ENCODE measurements at places on chromosomes 3 and 15.

- DNase-seq = no peak
Measured at GRCh38 chr15:46955576-46955975, 761.7 kb upstream of the SEMA6D start.

DNA sequence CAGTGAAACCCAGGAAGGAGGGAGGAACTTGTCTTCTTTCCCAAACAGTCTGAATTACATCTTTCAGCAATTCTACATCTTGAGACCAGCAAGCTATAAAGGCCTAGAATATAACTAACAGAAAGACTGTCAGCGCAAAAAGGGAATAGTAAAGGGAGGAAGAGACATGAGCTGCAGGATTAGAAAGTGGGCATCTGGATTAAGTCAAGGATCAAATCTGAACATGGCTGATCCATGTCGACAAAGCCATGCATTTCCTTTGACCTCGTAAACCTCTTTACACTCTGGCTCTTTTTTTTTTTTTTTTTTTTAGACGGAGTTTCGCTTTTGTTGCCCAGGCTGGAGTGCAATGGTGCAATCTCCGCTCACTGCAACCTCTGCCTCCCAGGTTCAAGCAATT lies 35.4 kb upstream of the KCNMB3 start:
- no peak for DNase-seq

- no peak for DNase-seq
Measured at GRCh38 chr15:56339594-56339993, 25.6 kb upstream of the TEX9 start.

- no peak for DNase-seq
Measured at GRCh38 chr3:19347671-19348070, 199.4 kb downstream of the KCNH8 start.

GRCh38 chr3:18103591-18103990 lies 321.5 kb downstream of the SATB1 start:
- DNase-seq = no peak

DNA sequence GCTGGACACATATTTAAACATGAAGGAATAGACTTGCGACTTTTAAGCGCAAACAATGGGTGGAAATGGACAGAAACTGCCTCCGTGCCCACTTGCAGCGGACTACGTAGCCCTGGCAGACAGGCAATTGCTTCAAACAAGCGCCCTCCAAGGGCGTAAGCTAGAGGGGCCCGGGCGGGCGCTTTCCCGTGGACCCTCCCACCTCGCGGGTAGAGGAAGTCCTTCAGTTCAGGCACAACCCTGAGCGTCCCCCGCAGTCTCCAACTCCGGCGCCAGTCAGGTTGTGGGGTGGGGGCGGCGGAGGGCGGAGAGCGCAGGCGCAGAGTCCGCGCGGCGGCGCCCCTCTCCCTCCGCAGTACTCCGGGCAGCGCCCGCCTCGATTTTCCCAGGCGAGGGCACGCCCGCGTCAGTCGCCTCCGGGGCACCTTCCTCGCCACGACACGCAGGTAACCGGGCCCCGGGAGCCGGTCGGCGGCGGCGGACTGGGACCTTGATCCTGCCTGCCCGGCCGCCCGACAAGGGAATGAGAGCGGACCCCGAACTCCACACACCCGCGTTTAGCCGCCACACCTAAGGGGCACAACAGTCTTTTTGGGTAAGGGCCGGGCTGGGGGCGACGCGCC lies at the start of gene SLC35G2:
Gene SLC35G2, plus strand, starts transcription at position 358 of the 623 bp plus-strand sequence. CDS start 35,335 bp downstream, outside the sequence.
- DNase-seq = peak; percentile 23

DNA sequence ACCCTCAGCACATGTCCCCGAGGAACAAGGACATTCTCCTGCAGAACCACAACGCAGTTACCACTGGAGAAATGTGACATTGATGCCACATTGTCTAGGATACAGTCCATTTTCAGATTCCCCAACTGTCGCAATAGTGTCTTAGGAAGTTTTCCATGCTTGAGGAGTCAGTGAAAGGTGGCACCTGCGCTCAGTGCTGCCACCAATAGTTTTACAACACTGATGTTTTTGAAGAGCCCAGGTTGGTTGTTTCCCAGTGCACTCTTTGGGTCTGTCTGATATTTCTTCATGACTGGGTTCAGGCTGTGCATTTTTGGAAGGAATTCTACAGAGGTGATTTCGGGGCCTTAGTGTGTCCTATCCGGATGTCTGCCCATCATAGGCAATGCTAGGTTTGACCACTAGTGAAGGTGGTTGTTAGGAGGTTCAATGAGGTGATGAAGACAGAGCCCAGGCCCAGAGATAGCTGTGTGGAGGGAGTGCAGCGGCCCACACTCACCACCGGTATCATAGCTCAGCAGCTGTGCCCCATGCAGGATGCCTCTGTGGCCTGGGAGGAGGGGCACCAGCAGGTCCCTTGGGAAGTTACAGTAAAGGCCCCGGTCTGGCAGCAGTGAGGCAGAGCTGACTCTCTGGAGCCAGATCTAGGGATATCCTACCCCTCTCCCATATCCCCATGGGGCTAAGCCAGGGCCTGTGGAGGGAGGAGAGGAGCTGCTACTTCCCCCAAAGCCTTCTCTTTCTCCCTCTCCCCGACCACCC lies 96.6 kb downstream of the DNAJB8 start:
- DNase-seq = no peak

GRCh38 chr15:78987556-78988360 lies 42.9 kb upstream of the CTSH start:
- no peak for DNase-seq

DNA sequence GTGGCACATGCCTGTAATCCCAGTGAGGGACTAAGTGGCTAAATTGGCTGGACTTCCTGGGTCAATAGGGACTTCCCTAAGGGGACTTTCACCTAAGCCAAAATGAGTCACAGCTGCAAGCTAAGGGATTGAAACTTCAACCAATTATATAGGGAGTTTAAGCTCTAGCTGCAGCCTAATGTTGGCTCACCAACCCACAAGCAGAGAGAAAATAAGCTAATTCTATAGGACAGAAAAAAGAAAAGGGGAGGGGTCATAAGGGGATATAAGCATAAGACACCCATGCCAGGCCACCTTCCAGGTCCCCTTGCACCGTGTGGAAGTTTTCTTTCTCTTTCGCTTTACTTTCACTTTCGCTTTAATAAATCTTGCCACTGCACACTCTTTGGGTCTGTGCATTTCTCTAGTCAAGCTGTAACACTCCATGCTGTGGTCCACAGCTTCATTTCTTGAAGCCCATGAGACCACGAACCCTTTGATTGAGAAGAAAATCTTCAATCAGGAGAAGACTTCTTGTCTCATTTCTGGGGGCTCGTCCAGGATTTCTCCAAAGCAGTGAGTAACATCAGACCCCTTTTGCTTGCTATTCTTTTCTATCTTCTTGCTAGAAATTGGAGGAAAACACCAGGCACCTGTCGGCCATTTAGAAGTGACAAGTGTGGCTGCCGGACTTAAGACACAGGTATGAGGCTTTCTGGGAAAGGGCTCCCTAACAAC lies 192.3 kb downstream of the IGSF11 start:
- DNase-seq = no peak

DNA sequence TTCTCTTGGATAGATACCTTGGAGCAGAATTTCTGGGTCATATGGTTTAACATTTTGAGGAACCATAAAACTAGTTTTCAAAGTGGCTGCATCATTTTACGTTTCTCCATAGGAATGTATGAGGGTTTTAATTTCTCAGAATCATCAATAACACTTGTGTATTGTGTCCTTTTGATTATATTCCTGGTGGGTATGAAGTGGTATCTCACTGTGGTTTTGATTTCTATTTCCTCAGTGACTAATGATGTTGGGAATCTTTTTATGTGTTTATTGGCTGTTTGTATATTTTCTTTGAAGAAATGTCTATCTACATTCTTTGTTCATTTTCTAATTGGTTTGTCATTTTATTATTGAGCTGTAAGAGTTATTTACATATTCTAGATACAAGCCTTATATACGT lies 28.8 kb downstream of the CDIN1 start:
- DNase-seq = no peak

- no peak for DNase-seq
Measured at GRCh38 chr15:83992324-83993031, 243.1 kb upstream of the GOLGA6L4 start.

DNA sequence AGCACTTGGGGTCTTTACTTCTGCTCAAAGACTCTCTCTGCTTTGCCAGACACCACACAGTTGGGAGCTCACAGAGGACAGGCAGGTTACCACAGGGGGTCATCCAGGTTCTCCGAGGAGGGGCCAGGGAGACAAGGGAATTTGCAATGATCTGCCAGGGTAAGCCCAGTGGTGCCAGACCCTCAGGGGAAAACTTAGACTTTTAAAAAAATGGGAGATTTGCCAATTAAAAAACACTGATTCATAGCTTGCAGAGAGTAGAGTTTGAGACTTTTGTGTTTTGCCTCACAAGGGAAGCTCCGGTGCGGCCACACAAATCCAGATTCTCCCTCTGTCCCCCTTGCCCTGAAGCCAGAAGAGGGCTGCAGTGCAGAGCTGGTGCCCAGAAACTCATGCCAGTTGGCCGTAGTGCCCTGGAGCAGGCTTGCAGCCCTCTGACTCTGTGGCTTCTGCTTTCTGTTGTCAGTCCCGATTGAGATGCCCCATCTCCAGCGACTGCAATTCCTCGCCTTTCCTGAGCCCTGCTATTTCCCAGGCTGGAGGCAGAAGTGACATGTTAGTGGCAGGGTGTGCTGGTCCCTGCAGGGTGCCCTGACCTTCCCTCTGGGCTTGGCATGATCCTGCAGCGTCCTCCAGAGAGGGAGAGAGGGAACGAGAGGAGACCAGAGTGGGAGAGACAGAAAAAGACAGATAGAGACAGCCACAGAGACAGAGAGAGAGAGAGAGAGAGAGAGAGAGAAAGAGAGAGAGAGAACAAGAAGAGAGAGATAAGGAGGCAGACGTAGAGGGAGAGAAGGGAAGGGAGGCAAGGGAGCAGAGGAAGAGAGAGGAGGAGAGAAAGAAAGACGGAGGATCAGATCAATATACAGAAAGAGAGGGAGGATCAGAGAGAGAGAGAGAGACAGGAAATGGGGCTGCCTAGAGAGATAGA lies 46.0 kb downstream of the RHCG start:
- no peak for DNase-seq

DNA sequence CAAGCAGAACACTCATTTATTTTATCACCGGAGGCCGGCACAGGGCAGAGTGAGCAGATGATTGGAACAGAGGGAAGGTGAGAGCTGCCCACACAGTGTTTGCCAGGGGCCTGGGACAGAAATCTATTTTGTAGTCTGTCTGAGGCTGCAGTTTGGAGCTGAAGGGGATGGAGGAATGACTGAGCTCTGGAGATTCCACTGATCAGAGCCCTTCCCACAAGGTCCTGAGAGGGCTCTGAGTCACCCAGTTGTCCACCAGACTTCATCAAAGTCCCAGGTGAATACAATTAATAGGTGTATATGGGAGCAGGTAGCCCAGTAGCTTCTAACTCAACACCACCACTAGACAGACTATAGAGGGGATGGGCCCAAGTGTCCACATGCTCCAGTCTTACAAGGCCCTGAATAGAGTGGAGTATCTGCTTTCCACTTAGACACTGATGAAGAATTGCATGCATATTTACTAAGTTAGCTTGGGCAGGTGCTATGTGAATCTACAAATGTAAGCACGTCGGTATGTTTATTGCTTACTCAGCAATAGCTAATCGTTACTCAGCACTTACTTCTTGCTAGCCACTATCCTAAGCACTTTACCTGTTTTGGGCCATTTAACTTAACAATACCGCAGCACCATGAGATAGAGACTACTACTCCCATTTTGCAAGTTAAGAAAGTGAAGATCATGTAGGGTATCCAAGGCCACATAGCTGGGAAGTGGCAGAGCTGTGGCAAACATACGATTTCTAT lies 2.7 kb upstream of the STARD5 start:
- DNase-seq = no peak

DNA sequence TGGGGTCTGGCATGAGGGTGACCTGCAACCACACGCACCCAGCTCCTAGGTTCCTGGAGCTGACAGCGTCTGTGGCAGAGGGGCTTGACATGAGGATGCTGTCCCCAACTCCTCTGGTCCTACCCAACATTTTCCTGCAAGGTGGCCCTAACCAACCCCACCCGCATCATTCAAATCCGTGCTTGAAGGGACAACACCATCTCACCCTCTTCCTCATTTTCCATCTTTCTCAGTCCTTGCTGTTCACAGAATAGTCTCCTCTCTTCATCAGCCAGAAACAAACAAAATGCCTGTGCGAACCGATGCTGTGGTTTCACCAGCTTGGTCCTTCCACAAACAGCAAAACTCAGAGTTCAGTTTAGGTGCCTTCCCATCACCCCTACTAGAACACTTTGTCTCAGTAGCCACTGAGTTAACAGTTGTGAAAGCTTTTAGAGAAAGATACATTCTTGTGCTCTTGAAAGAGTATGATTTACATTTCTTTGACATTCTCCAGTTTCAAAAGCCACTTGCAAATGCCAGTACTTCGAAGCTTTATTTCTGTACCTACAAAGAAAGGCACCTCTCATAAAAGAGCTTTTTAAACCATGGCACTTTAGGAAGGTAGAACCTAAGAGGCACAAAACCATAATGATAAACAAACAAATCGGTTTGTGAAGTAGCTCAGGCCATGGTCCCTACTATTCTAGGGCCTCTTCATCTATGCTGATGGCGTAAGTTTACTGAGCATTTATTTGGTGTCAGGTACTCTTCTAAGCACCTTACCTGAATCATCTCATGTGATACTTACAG lies 360.1 kb downstream of the SHQ1 start:
- DNase-seq = no peak

GRCh38 chr15:27707257-27707656 lies 391.9 kb downstream of the OCA2 start:
- DNase-seq = no peak

DNA sequence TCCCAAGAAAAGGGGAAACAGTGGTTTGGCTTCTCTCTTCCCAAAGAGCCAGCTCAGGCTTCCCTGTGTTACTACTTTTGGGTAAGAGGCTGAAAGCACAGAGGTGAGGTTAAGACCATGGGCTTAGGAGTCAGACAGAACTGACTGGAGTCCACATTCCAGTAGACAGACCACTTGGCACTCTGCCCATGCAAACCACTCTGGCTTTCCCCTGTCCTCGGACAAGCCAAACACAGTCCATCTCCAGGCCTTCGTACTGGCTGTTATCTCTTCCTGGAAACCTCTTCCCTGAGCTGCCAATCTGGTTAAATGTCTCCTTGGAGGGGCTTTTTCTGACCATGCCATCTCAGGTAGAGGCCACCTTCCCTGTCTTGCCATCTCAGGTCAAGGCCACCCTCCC lies 53.1 kb upstream of the FAM3D start:
- no peak for DNase-seq

GRCh38 chr3:13019243-13020095 lies 53.8 kb downstream of the IQSEC1 start:
- no peak for DNase-seq
